A549 treated with Hydrocortisone at 1 μM for 4 hours (cell line): ENCODE measurements at places on chromosomes 12 and 14. TPM values are rescaled to one million over a fixed set of nuclear protein-coding genes. Genes with fewer than 3 reads are reported as not detected.

Gene MDGA2
- total RNA-seq: 0.02 to 0.07 TPM in 2 of 5 replicates, not detected in the others

Gene TMBIM6
- total RNA-seq: 471 to 512 TPM (median 502 TPM) in 5 replicates

Gene BHLHE41
- total RNA-seq: 0.53 to 1.5 TPM (median 0.69 TPM) in 5 replicates

Gene PPP4R4
- total RNA-seq: 0.29 to 0.59 TPM (median 0.30 TPM) in 5 replicates

Gene ERBB3
- total RNA-seq: 0.78 to 1.5 TPM (median 1.1 TPM) in 5 replicates

Gene CORO1C
- 154 to 192 TPM (median 186 TPM) in 5 replicates for total RNA-seq

Gene PROX2
- total RNA-seq: not detected in 5 replicates

Gene BORCS5
- total RNA-seq: 7.2 to 10.8 TPM (median 9.0 TPM) in 5 replicates

Gene RND1
- total RNA-seq: 4.3 to 5.7 TPM (median 5.0 TPM) in 5 replicates

Gene TESPA1
- total RNA-seq: not detected in 5 replicates

Gene SERPINA9
- not detected in 5 replicates for total RNA-seq

Gene DCTN2
- total RNA-seq: 115 to 190 TPM (median 121 TPM) in 5 replicates

Gene KLHDC1
- total RNA-seq: 0.24 to 0.51 TPM (median 0.36 TPM) in 5 replicates

Gene NXPH4
- total RNA-seq: 4.1 to 6.0 TPM (median 5.1 TPM) in 5 replicates

Gene IL31
- total RNA-seq: not detected in 5 replicates

Gene CMTM5
- not detected in 5 replicates for total RNA-seq

Gene TMEM233
- total RNA-seq: 0.03 to 0.10 TPM in 2 of 5 replicates, not detected in the others

Gene EPYC
- total RNA-seq: not detected in 5 replicates

Gene FANCM
- 4.8 to 7.2 TPM (median 5.3 TPM) in 5 replicates for total RNA-seq

Gene PSMC1
- 209 to 349 TPM (median 225 TPM) in 5 replicates for total RNA-seq

Gene IFNG-AS1
- not detected in 5 replicates for total RNA-seq

Gene PRIMA1
- 0.32 to 0.59 TPM (median 0.43 TPM) in 5 replicates for total RNA-seq

Gene SRGAP1
- 9.6 to 12.8 TPM (median 10.2 TPM) in 5 replicates for total RNA-seq

Gene PMEL
- 0.47 to 1.4 TPM (median 1.0 TPM) in 5 replicates for total RNA-seq

Gene TAS2R13
- not detected in 5 replicates for total RNA-seq

Gene LRP1
- total RNA-seq: 12.2 to 18.6 TPM (median 13.7 TPM) in 5 replicates

Gene LMNTD1
- total RNA-seq: not detected in 5 replicates

Gene SERPINA1
- total RNA-seq: 1.2 to 2.2 TPM (median 1.9 TPM) in 5 replicates

Gene KRT2
- total RNA-seq: not detected in 5 replicates

Gene KRT6C
- 0.06 TPM in 1 of 5 replicates, not detected in the others for total RNA-seq

Gene MORN3
- 0.08 to 0.39 TPM (median 0.26 TPM) in 5 replicates for total RNA-seq

Gene CFAP251
- total RNA-seq: 0.85 to 1.7 TPM (median 1.3 TPM) in 5 replicates

Gene SYT1
- 4.1 to 7.0 TPM (median 5.3 TPM) in 5 replicates for total RNA-seq
